LoVo (cell line): ENCODE measurements at places on chromosomes 1 and 21.
A peak's percentile ranks its signal among the peaks of the same experiment; 100 is the strongest.

DNA sequence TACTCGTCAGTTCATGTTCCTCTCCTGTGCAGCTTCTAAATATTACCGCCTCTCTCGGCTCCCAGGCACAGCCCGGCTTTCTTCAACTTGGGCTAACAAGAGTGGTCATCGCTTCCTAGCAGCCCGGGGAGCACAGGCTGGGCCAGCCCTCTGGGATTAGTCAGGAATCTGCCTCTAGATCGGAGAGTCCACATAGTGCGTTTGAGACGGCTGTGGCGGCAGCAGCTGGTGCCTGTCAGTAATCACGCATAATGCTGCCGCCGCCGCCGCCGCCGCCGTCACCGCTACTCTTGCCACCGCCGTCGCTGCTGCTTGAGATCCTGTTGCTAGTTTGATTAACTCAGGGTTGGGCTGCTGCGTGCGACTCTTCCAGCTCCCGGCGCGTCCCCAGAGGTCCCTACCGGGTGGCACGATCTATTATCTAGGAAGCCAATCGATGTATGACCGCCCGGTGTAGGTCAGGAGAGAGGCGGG is at the start of gene RXRG:
Gene RXRG (minus strand): TSS at position 230 of the 474 bp plus-strand sequence. CDS start 233 bp downstream, outside the sequence.
- DNase-seq, result no peak

DNA sequence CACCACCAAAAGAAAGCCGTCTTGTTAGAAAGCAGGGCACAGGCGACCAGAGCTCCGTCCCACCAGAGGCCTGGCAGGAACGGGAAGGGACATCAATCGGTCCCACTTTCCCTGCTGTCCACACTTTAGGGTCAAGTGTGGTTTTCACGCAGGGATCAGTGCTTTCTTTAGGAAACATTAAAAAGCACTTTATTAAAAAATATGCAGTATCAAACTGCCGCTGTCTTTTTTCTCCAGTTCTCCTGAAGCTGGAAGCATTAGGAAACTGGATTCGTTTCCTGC is 437 bp downstream of the IFNLR1 start:
- DNase-seq, result no peak

GRCh38 chr1:207218512-207219362 is 102.7 kb upstream of the CD55 start:
- peak; percentile 11 for DNase-seq

GRCh38 chr1:229408458-229409037 is 25.3 kb downstream of the ACTA1 start:
- DNase-seq, result no peak

DNA sequence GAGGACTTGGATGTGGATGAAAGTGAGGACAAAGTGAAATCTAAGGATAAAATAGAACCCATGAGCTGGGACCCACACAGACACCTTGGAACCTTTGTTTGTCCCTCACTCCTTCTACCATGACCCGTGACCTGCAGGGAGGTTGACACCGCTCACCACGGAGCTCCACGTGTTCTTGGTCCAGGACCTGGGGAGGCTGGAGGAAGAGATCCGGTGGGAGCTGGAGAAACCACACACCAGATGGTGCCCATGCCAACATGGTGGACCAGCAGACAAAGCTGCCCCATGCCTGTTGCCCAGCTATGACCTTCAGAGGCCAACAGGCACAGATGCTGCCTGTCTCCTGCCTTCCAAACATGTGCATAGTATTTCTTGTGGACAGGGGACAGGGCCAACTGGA is 721.9 kb downstream of the PTPRU start:
- DNase-seq, result no peak

DNA sequence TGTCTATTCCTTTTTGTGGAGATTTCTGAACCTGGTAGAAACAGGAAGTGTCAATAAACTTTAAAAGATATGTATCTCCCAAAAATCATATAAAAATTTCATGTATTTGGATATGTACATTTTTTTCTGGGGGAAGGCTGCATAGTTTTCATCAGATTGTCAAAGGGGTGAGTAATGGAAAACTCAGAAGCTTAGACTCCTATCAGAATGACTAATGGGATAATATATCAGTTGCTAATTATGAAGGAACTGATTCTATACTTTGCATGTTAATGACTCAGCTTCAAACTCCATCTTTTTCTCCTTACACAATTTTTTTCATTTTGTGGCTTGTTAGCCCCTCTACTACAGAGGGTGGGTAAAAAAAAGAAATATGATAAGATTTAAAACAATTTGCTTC is 55.9 kb downstream of the GON4L start:
- DNase-seq, result no peak

DNA sequence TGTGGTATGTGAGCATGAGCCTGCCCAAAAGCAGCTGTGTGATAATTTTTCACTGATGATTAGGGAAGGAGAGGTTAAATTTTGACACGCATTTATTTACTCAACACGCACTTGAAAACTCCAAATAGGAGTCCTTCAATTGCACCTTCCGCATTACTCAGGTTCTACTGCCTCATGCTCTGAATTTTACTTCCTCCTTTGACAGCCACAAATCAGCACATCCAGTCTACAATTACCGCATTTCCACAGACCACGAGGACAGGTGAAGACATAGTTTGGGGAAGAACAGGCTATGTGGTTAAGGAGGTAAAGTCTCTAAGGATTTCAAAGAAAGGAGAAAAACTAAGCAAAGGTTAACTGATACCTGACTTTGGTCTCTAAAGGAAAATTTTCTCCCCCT is 2.6 kb downstream of the CAPN8 start:
- DNase-seq, result no peak

DNA sequence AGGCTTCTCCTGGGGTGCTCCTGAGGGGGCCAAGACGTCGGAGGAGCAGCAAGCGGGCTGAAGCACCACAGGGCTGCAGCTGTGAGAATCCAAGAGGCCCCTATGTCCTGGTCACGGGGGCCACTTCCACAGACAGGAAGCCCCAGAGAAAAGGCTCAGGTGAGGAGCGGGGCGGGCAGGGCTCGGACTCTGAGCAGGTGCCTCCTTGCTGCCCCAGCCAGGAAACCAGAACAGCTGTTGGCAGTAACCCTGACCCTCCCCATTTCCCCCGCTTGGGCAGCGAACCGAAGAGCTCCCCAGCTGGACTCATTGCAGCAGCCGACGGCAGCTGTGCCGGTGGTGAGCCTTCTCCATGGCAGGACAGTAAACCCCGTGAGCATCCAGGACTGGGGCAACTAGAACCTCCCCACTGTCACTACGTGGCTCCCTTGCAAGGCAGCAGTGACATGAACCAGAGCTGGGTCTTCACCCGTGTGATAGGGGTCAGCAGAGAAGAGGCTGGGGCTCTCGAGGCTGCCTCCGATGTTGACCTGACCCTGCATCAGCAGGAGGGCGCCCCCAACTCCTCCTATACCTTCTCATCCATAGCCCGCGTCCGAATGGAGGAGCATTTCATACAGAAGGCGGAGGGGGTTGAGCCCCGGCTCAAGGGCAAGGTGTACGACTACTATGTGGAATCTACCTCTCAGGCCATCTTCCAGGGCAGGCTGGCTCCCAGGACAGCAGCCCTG is 625 bp downstream of the KLHDC7A start:
- DNase-seq, result no peak

GRCh38 chr1:117563492-117563875 is 42.4 kb upstream of the TENT5C start:
- no peak for DNase-seq

DNA sequence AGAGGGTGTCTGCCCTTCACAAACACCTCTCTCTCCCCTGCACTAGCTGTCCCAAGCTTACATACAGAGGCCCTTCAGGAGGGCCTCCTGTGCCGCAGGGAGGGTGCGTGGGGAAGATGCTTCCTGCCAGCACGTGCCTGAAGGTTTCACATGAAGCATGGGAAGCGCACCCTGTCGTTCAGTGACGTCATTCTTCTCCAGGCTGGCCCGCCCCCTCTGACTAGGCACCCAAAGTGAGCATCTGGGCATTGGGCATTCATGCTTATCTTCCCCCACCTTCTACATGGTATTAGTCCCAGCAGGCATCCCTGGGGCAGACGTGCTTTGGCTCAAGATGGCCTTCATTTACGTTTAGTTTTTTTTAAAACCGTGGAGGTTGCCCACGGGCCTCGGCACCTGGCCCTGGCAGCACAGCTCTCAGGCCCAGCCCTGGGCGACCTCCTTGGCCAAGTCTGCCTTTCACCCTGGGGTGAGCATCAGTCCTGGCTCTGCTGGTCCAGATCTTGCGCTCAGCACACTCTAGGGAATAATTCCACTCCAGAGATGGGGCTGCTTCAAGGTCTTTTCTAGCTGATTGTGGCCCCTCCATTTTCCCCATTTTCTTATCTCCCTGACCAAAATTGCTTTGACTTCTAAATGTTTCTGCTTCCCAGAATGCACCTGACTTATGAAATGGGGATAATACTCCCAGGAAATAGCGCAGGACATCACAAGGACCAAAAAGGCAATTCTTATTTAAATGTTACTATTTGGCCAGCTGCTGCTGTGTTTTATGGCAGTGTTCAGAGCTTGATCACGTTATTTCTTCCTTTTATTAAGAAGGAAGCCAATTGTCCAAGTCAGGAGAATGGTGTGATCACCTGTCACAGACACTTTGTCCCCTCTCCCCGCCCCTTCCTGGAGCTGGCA is 6.1 kb downstream of the NPPA start:
- DNase-seq, result no peak

DNA sequence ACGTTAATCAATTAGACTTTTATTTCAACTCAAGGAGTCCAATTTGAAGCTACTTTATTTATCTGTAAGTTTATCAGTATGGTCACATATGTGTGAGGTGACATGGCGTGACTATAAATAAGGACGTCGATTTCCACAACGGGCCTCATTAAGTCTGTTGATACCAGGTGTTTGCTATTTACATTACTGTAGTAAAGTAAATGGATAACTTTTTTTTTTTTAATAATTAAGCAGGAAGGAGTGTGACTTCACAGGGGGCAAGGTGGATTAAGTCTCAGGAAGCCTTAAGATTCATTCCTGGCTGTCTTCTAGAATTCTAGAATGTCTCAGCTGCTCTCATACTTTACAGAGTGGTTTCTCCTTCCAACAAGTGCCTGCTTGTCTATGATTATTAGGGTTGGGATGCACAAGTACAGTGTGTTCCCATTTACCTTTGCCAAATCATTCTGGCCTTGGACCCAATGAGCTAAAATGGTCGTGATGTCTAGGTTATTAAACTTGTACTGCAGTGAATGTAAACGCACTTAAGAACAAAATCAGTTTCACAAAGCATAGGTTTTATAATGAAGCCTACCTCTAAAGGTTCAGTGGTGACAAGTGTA is 15.5 kb downstream of the MAP3K7CL start:
- DNase-seq, result no peak

- no peak for DNase-seq
Measured at GRCh38 chr1:240776237-240776636, 164.3 kb upstream of the GREM2 start.

DNA sequence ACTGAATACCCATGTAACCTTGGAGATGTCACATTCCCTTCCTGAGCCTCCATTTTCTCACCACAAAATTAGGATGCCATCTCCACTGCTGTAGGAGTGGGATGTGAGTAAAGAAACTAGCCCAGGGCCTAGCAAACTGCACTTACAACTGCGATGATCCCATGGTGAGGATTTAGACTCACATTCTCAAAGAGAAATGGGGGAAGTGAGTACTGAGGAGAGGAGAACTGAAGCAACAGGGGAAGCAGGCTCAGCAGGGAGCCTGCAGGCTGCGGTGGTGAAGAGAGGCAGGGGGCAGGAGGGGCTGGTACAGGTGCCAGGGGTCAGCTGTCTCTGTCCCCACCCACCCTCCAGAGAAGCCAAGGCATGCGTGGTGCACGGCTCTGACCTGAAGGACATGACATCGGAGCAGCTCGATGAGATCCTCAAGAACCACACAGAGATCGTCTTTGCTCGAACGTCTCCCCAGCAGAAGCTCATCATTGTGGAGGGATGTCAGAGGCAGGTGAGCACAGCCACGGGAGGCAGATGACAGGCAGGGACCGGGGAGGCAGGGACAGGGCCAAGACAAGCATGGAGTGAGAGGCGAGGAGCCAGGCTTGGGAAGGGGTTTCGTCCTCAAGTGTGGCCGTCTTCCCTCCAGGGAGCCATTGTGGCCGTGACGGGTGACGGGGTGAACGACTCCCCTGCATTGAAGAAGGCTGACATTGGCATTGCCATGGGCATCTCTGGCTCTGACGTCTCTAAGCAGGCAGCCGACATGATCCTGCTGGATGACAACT is 16.4 kb upstream of the ATP1A4 start:
- no peak for DNase-seq

GRCh38 chr1:244212797-244213475 is 161.9 kb downstream of the ZBTB18 start:
- DNase-seq, result no peak

DNA sequence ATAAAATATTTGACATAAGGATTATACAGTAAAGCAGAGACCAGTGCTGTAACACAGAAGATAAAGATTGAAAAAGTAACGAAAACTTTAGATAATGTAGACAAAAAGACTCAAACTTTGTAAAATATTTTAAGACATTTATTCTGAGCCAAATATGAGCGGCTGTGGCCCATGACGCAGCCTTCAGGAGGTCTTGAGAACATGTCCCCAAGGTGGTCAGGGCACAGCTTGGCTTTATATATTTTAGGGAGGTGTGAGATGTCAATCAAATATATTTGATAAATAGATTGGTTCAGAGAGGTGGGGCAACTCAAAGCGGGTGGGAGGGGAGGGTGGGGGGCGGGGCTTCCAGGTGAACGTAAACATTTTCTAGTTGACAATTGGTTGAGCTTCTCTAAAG is 81.2 kb downstream of the WDR4 start:
- no peak for DNase-seq

DNA sequence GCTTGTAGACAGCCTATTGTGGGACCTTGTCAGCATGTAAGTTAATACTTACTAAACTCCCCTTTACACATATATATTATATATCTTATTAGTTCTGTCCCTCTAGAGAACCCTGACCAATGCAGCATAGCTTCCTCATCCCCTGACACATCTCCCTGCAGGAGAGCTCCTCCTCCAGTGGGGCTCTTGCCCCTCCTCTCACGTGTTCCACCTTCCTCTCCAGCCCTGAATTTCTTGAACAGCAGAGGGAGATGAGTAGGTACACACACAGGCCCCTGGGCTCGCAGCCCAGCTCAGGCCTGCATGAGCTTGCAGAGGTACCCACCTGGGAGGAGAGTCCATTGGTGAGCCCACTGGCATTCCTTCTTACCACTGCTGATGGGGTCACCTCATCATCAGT is 27.3 kb upstream of the GOLT1A start:
- no peak for DNase-seq

GRCh38 chr1:37764888-37765441 is at the start of gene EPHA10:
TSS of gene EPHA10 (minus strand) at chr1:37765120. CDS start at chr1:37765066, 54 bp downstream.
- no peak for DNase-seq

DNA sequence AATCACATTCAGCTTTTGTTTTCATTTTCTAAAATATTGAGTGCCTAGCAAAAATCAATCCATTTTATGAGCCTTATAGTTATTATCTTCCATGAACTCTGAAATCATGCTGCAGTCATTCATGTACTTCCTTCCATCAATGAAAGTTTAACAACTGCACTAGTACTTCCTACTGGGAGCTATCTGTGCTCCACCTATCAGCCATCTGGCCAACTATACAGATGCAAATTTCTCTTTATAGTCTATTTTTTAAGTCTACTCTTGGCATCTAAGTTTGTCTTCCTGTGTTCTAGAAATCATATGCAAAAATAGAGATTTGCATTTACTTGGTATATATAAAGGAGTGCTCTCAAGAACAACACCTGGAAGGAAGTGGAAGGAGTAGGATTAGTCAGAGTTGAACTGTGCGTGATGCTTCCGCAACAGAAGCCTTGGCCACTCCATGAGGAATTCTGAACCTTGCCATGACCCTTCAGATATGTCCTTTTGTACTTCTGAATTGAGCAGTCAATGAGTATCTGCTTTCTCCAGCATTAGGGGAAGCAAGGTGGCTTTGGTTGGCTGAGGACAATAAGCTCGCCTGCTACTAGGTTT is 403.2 kb upstream of the ADAMTS5 start:
- no peak for DNase-seq

- DNase-seq, result no peak
Measured at GRCh38 chr21:44379991-44380865, 26.8 kb downstream of the TRPM2 start.

- DNase-seq, result no peak
Measured at GRCh38 chr1:116697548-116698243, 30.2 kb upstream of the IGSF3 start.
